ENCODE measurements at places on chromosomes 1 and 21. TPM values are rescaled to one million over a fixed set of nuclear protein-coding genes. Genes with fewer than 3 reads are reported as not detected.

The EPS8L3 gene
- total RNA-seq, result not detected

The ADAMTS1 gene
- 28.4 TPM for total RNA-seq

The LCE1E gene
- not detected for total RNA-seq

The EPHA10 gene
- not detected for total RNA-seq

The VSIG8 gene
- total RNA-seq, result not detected

The COQ8A gene
- 5.1 TPM for total RNA-seq

The KCNAB2 gene
- total RNA-seq, result 0.33 TPM

The CD1B gene
- not detected for total RNA-seq

The ANKRD65 gene
- 1.5 TPM for total RNA-seq

The CR1L gene
- not detected for total RNA-seq

The TSEN15 gene
- 43.0 TPM for total RNA-seq

The FAM78B gene
- total RNA-seq, result under 0.01 TPM

The GPR52 gene
- not detected for total RNA-seq

The GLIS1 gene
- 12.5 TPM for total RNA-seq

The ADORA1 gene
- total RNA-seq, result 22.2 TPM

The KDM5B gene
- 26.7 TPM for total RNA-seq

The PLA2G2F gene
- not detected for total RNA-seq

The RAD54L gene
- total RNA-seq, result 16.0 TPM

The LRRC7 gene
- total RNA-seq, result not detected

The CLEC20A gene
- total RNA-seq, result 0.33 TPM

The TRIM63 gene
- 0.38 TPM for total RNA-seq

The RABGGTB gene
- 37.5 TPM for total RNA-seq

The LHX4 gene
- total RNA-seq, result 0.13 TPM

The ADORA3 gene
- not detected for total RNA-seq

The TP73 gene
- not detected for total RNA-seq

The TDRD10 gene
- total RNA-seq, result not detected

The PRKAA2 gene
- 3.4 TPM for total RNA-seq

The ALDH4A1 gene
- 24.6 TPM for total RNA-seq

The FABP3 gene
- 18.1 TPM for total RNA-seq

The HMGN1 gene
- total RNA-seq, result 115 TPM

The IL20 gene
- not detected for total RNA-seq

The ILDR2 gene
- total RNA-seq, result 4.4 TPM

The WNT3A gene
- total RNA-seq, result not detected

The SMIM1 gene
- 6.4 TPM for total RNA-seq

The RNF220 gene
- total RNA-seq, result 105 TPM

The FAF1 gene
- 27.7 TPM for total RNA-seq

The NECTIN4 gene
- under 0.01 TPM for total RNA-seq

The FAM72C gene
- 0.25 TPM for total RNA-seq

The GBP5 gene
- not detected for total RNA-seq

The TMEM183A gene
- 60.8 TPM for total RNA-seq

The KRTCAP2 gene
- 262 TPM for total RNA-seq

The GPA33 gene
- total RNA-seq, result 0.13 TPM

The C1orf210 gene
- total RNA-seq, result not detected

The RAVER2 gene
- total RNA-seq, result 10.0 TPM

The ASTN1 gene
- not detected for total RNA-seq

The CD53 gene
- not detected for total RNA-seq

The PTPN7 gene
- 0.16 TPM for total RNA-seq

The SV2A gene
- total RNA-seq, result 8.6 TPM

The SPATA46 gene
- total RNA-seq, result not detected
